ENCODE measurements at places on chromosomes 2 and 18.

GRCh38 chr2:19649785-19650380 is 251.9 kb downstream of the TTC32 start:
- no peak for DNase-seq

- no peak for DNase-seq
Measured at GRCh38 chr2:180647621-180648020, 332.8 kb upstream of the UBE2E3 start.

DNA sequence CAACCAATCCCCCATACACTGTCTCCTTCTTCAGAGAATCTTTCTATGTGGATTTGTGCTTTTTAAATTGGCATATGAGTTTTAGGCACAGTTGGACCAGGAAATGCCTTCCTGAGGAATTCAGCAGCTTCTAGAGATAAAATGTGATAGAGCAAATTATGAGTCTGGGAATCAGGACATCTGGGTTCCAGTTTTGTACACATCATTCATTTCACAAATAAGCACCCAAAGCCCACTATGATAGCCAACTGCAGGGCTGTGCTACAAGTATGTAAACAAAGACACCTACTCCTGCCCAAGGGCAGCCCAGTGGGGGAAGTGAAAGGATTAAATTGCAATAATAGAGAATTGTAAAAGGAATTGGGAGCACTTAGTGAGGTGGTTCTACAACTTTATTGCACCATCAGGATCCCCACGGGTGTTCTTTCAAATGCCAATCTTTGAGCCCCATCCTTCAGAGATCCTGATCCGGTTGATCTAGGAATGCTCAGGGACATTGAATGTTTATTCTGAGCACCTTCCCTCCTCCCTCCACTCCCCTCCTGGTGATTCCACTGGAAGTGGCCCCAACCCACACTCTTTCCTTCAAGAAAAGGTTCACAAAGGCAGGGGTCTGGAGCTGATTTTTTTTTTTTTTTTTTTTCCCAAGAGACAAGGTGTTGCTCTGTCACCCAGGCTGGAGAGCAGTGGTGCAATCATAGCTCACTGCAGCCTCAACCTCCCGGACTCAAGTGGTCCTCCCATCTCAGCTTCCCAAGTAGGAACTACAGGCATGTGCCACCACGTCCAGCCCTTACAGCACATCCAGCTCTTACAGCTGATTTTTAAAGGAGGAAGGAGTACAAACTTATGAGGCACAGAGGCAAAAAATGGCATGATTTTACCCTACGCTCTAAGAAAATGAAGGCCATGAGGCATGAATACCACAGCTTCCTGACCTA is 11.1 kb upstream of the KCMF1 start:
- DNase-seq = no peak

- DNase-seq = no peak
Measured at GRCh38 chr2:239558661-239559060, 157.8 kb upstream of the HDAC4 start.

GRCh38 chr18:44945888-44946401 is 265.3 kb downstream of the SETBP1 start:
- no peak for DNase-seq

DNA sequence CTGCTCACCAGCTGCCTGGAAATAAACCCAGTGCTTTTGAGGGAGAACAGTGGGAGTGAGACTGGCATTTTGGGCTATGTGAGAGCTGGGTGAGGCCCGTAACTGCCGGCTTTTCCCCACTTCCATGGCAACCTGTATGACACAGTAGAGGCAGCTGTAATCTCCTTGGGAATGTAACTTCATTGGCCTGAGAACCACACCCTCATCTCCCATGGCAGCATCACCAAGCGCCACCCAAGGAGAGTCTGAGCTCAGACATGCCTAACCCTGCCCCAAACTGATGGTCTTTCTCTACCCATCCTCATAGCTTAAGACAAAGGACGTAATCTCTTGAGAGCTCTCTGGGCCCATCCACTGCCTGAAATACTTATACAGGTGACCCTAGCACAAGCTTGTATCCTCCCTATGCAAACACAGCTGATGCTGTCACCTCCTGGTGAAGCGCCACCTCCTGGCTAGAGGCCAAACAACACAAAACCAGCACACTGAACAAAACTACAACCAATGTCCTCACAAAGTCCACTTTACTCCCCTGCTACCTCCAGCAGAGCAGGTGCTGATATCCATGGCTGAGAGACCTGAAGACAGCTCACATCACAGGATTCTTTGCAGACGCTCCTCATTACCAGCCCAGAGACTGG is 763.4 kb upstream of the NRXN1 start:
- peak; percentile 3 for DNase-seq

DNA sequence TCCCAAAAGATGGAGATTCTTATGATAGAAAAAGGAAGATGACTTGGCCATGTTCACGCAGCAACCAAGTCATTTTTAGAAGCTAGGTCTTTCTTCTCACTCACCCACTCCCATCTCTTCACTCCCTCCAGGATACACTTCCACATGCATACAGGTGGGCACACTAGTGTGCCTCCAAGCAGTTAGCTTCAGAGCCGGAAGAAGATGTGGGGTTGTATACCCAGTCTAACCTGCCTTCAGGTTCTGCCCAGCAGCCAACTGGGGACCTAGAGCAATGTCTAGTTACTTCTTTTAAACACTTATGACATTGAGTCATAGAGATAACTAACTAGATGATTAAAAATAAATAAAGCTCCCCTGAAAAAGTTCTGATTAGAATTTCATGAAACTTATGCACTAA is 21.8 kb upstream of the TANK start:
- no peak for DNase-seq

DNA sequence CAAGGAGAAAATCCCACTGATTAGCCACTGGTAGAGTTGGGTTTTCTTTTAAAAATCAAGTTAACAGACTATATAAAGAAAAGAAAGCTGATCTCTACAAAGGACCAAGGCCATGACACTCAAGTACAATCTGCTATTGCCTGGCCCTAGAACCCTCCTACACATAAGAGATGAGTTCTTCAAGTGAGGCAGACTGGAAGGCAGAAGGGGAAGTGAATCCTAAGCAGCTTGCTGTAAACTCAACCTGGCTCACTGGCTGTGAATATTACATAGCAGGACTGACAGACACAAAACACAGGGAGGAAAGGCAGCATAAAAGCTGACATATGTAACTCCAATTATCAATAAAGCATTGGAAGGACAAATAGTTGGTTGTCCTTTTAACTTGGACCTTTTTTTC is 65.4 kb downstream of the TRIP12 start:
- no peak for DNase-seq

DNA sequence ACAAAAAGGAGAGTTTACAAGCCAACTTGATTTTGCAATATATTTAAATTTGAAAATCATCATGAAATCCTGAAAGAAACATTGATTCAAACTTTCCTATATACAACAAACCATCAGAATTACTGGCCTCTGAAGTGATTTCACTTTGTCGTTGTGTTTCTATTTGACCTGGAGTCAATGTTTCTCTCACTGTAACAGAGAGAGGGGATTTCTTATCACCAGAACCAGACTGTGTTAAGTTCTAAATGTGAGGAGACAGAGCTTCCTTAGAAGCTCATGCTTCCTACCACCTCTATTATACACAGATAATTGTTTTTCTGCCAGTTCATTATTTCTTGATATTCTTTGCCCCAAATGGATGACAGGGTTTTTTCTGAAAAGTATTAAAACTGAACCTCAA is 245.0 kb upstream of the RND3 start:
- DNase-seq = no peak

DNA sequence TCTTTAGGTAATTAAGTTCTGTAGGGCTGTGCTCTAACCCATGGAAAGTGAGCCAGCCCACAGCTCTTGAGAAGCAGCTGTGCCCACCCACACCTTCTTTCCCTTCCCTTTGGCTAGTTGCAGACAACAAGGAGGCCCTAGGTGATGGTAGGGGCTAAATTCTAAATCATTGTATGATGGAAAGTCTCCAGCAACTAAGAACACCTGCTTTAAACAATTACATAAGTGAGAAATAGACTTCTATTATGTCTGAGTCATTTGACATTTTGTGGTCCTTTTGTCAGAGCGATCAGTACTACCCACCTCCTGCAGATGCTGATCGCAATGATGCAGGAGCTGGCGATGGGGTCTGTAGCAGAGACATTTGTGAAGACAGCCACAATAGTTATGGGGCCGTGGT is 79.6 kb downstream of the TEX51 start:
- DNase-seq = no peak

DNA sequence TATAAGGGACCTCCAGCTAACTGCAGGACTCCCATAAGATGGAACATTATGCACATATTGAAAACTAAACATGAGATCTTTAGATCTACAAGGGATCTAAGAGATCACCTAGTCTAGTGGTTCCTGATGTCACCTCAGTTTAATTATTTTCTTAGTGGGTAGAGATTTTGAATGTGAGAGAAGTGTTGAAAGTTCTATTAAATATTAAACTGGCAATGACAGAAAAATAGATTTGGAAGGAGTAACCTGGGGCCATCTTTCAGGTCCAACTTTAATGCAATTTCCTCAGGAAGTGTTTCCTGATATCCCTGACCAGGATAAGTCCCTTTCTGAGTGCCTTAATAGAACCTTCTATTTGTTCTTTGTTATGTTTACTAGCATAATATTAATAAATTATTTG is 29.1 kb upstream of the CPS1 start:
- no peak for DNase-seq

GRCh38 chr2:13260402-13260801 is 543.7 kb downstream of the TRIB2 start:
- no peak for DNase-seq

DNA sequence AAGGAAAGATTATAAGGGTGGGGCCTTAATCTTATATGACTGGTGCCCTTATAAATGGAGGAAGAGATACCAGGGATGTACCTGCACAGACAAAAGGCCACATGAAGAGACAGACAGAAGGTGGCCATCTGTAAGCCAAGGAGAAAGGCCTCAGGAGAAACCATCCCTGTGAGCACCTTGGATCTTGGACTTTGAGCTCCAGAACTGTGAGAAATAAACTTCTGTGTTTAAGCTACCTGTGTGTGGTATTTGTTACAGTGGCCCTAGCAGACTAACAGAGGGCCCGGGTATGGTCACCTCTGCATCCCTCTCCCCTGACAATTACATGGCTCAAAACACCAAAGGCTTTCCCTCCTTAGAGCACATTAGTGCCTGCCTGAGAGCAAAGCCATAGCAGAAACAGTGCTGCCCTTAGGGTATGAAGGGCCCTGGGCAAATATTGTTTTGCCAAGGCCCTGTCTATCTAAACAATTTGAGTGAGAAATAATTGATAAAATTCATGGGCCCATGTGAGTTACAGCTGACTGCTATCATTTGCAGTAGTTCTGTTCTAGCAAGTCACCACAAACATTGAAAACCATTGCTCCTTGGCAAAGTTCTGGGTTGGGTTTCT is 109.3 kb upstream of the MYCN start:
- DNase-seq = no peak

DNA sequence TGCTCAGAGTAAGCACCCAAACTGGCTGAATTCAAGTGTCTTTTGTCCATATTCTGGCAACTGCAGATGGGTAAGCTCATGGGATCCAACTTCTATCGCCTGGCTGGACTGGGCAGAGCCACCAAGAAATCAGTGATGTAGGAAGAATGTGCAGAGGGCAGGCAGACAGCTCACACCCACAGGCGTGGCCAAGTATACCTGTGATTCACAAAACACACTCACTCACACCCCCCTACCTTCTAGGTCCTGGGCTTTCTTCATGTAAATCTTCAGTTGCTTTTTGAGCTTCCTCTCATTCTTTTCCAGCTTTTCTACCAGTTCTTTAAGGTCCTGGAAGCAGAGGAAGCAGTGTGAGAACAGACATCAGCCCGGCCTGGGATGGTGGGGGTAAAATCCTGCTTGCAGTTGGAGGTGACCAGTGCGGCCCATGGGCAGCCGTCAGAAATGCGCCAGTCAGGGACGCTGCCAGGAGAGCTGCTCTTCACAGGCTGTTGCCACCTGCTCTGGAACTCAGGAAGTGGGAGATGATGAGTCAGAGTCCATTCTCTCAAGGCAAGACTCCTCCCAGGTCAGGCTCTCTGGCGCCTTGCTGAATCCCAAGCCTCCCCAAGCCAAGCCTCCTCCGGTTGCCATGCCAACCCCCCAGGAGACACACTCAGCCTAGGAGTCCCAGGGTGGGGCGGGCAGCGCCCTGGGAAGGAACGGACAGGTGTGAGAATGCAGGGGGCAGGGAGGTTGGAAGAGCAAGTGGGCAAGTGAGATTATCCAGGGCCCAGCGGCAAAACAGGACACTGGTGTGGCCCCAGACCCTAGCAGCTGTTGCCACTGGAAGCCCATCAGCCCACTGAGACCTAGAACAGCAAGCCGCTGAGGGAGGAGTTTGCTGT is 36.2 kb upstream of the ACAA2 start:
- no peak for DNase-seq

DNA sequence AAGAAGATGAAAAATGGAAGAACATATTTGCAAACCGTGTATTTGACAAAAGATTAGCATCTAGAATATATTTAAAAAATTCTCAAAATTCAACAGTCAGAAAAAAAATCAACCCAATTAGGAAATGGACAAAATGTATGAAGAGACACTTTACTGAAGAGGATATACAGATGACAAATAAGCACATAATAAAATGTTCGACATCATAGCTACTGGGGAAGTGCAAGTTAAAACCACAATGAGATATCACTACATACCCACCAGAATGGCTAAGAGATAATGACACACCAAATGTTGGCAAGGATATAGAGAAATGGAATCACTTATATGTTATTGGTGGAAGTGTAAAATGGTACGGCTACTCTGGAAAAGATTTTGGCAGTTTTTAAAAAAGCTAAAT is 11.7 kb upstream of the NUP35 start:
- DNase-seq = no peak

GRCh38 chr18:9722691-9723090 is 14.6 kb downstream of the RAB31 start:
- DNase-seq = no peak

DNA sequence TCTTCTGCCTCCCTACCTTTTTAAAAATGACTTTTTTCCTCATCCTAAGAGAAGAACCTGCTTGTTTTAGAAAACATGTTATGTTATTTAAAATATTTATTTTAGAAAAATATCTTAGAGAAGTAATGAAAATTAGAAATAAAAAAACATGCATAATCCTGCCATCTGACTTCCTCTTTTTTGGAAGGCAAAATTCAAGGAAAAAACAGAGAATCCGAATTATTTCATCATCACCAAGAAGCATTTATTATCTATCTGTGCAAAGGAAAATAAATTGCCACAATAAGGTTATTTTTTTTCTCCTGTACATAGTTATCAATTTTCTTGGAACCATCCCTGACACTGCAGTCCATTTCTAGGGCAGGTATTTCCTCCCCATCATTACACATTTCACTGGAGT is 14.4 kb downstream of the SLC39A6 start:
- DNase-seq = no peak

GRCh38 chr2:40451918-40452605 is at the start of gene SLC8A1:
TSS of gene SLC8A1 (minus strand) at chr2:40452090.
- peak; percentile 17 for DNase-seq

All from activated naive CD8-positive, alpha-beta T cell treated with anti-CD3 and anti-CD28 coated beads, Interleukin-2, amount 50 U/mL, for 24 hours (primary cell).